ENCODE measurements at places on chromosomes 6 and 20.
A peak's percentile ranks its signal among the peaks of the same experiment; 100 is the strongest.

DNA sequence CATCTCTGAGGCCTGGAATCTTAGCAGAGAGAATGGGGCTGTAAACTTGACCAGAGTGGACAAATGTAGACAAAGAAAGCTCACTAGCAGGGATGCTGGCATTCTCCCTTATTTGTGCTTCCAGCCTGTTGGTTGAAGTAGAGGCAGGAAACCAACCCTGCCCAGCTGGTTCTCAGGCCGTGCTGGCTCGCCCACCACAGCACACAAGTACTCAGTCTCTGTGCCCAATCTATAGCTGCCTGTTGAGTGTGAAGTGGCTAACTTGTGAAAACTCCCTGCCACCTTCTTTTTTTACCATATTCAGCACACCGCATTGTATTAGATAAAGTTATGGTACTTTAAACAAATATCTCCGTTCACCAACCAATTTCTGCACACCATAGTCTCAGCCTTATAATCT, 37.3 kb downstream of the HDDC2 start:
- no peak for DNase-seq

DNA sequence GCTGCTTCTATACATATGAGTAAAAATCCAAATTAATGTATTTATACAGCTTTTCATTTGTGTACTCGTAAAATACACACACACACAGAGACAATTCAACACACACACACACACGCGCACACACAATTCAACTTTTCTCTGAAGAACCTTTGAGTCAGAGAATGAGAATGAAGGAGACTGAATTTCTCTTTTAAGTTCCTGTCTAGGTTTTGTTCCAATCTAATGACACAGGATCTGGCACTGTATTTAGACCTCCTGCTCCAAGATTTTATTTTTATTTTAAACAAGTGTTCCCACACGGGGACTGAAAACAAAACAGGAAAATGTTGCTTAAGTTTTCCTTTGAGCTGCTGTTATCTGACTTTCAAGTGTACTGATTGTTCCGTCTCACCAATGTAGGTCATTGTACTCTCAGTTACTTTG, 250.8 kb downstream of the LAMA2 start:
- DNase-seq: no peak

DNA sequence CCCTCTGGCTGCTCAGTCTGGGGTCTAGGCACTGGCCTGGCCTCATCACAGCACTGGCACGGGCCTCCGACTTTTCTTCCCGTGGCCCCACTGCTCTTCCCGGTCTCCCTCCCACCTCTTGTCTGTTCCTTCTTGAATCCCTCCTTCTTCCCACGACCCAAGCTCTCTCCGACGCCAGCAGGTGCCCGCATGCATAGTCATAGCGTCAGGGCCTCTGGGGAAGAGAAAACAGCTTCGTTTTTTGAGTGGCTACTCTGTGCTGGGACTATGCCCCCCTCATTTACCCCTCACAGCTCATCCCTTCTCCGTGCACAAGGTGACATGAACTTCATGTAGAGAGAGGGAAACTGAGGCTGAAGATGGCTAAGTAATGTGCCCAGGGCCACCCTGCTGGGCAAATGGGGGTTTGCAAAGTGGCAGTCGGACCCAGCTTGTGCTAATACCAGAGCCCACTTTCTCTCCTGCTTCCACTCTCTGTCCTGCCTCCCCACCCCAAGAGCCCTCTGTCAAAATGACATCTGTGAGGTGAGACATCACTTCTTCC, 59.2 kb downstream of the SYNJ2 start:
- no peak for DNase-seq

GRCh38 chr6:142722012-142722411, 223.0 kb downstream of the HIVEP2 start:
- no peak for DNase-seq

DNA sequence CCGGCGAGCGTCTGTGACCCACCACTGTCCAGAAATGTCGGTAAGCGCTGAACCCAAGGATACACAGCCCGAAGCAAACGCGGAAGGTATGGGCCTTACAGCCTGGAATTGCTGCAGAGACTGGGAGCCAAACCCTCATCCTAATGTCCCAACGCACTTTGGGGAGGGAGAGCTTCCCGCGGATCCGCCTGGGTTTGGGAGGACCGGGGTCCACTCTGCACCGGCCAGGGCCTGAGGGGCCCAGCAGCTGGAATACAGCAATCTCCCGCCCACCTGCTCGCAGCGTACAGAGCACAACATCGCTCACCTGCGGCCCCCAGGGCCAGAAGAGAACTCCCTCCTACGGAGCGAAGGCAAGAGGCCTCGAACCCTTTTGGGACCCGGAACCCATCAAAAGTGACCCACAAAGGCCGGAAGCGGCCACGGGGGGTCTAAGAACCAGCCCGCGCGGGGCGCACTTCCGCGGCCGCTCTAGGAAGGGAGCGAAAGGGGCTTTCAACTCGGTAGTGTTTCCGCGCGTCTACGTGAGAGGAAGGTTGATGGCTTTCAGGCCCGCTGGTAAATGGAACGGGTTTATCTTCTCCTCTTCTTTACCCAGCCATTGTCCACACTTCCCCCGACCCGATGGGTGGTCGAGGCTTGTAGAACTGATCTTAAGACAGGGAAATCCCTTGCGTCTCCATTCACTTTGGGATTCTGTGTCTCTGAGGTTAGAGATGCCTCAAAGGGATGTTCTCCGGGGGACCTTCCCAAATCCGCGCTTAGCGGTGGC, at the start of gene ZSCAN12:
Gene ZSCAN12 (minus strand): TSS at position 398 of the 772 bp plus-strand sequence. CDS start 1,342 bp downstream, outside the sequence.
- DNase-seq: peak; percentile 90

- DNase-seq: no peak
Observed at GRCh38 chr6:150651808-150652470, 52.3 kb downstream of the PLEKHG1 start.

DNA sequence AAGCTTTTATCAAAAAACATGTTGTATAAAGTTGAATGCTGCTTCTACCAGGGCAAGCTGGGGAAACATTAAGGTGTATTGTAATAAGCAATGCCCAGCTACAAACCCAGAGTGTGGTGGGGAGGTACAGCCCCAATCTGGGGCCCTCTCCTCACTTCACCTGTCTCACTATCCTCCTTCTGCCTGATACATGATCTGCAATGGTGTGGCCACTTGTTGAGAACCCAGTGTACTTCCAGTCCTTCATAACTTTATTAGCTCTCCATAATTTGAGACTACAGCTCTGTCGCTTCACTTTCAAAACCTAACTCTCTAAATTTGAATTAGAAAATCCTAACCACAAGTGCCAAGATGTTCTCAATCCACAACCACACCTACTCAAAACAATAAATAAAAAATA, 84.9 kb downstream of the EPB41L2 start:
- DNase-seq: no peak

DNA sequence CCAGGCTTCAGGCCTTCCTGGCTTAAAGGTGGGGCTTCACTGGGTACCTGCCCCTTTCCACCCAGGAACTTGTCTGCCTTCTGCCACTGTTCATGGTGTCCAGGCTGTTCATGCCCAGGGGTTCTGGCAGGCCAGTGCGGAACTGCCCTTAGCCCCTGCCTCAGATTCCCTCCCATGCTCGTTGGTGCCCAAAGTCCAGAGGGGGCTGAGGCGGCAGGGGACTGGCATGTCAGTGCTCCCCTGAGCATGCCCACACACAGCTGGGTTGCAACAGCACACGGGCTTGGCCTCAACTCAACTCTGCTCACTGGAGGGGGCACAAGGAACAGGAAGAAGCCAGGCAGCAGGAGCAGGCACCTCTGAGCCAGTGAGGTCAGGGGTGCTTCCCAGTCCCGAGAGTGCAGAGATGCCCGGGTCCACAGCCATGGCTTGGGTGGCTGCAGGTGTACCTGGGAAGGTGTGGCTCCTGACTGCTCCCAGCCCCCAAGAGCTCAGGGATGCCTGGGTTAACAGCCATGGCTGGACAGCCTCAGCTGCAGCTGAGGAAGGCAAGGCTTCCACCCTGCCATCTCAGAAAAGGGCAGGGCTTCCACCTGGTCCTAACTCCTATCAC, 845.9 kb downstream of the EYS start:
- no peak for DNase-seq

- DNase-seq: no peak
Observed at GRCh38 chr20:59976156-59976782, 18.0 kb downstream of the CDH26 start.

DNA sequence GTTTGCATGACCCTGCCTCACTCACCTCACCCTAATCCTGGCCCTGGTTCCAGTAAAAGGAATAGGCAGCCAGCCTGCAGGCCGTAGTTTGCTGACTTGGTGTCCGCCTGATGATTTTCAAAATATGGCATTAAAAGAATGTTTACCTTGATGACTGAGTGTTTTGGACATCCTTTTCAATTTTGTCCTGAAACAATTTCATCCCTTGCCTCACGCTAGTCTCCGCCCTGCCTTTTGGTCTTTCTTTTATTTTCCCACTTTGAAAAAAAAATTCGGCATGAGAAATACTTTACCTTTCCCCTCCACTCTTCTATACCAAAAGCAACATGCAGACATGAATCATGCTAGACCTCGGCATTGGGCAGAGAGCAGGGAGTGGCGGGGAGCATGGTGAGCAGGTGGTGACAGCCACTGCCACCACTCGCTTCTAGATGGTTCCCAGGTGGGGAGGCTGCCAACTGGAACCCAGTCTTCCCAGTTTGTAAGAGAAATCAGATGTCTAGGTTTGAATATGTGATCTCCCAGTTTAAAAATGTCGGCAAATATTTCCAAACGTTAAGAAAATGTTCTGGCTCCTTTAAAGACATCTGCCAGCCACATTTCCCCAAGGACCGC, 9.4 kb downstream of the CD40 start:
- DNase-seq: peak; percentile 7

GRCh38 chr6:72418495-72418894, 203.4 kb upstream of the KCNQ5 start:
- DNase-seq: no peak

- DNase-seq: no peak
Observed at GRCh38 chr6:143135797-143136561, 75.3 kb downstream of the AIG1 start.

- no peak for DNase-seq
Observed at GRCh38 chr6:40960742-40961430, 78.1 kb downstream of the UNC5CL start.

- no peak for DNase-seq
Observed at GRCh38 chr20:46592580-46593362, 42.3 kb upstream of the OCSTAMP start.

DNA sequence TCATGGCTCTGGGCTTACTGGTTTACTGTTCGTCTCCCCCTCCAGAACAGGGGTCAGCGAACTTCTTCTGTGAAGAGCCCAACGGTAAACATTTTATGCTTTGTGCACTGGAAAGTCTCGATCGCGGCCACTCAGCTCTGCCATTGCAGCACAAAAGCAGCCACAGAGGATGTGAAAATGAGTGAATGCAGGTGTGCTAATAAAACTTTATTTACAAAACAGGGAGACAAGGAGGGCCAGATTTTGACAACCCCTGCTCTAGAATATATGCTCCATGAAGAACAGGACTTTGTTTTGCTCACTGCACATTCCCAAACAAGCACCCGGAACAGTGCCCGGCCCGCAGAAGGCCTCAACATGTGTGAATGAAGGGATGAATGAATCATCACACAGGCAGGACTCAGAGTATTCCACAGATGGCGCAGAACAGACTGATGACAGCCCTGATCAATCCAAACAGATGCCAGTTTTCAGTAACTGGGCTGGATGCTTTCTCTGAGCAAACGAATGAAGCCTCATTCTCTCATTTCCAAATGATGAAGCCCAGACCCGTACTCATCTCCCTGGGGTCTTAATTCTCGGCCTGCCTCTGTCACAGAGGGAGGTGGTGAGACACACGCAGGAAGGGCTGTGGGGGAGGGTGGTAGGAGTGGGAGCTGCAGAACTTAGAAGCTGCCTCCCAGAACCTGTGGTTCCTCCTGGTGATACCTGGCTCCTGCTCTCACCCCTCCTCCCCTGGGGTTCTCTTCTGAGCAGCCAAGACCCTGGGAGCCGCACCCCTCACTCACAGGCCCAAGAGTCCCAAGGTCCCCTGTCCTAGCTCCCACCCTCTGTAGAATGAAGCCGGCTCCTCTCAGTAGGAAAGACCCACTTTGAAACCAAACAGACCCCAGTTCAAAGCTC, 196.4 kb downstream of the PREX1 start:
- DNase-seq: no peak

- no peak for DNase-seq
Observed at GRCh38 chr6:160455081-160455480, 106.9 kb downstream of the SLC22A3 start.

- DNase-seq: no peak
Observed at GRCh38 chr20:17645546-17646208, 36.4 kb downstream of the RRBP1 start.

DNA sequence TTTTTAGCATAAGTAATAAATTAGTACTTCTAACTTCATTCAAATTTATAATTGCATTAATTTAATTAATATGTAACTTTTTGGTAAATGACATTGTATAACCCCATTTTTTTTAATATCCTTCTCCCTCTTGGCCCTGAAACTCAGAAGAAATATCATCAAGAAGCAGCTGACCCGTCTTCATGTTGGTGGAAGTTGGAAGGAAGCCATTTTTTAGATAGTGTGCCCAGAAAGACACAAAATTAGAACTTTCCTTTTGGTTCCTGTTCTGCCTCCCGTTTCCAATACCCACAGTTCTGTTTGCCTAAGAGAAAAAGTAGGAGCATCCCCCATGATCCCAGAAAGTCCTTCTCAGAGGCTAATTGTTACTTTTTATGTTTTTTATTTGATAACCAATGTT, 65.5 kb downstream of the PLCB4 start:
- DNase-seq: no peak

- DNase-seq: no peak
Observed at GRCh38 chr6:170148709-170149470, 142.0 kb downstream of the DLL1 start.

GRCh38 chr6:32519910-32520258, 10.2 kb downstream of the HLA-DRB5 start:
- DNase-seq: no peak

- no peak for DNase-seq
Observed at GRCh38 chr6:130200020-130200419, 22.7 kb downstream of the SAMD3 start.

DNA sequence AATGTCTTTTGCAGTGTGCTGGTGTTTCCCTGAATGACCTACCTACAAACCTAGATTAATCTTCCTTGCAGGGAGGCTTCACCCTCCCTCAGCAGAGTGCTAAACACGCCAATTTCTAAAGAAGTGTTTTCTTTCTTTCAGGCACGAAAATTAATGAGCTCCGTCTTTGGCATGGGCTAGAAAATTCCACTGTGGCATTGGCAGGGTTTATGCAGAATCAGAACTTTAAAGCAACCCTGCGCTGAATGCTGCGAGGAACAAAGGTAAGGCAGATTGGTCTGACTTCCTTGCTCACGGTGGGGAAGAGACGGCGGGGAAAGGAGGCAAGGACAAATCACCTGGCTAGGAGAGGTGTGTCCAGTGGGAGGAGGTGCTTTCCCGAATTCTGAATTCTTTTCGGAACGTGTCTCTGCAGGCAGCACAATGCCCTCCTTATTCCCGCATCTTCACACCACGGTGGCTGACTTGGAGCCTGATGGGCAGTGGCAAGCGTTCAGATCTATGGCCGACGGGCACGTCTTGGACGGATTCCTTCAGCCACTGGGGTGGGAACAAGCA, 6.2 kb upstream of the BANF2 start:
- DNase-seq: no peak
